HepG2 (cell line): ENCODE measurements at places on chromosomes 7 and 10.

DNA sequence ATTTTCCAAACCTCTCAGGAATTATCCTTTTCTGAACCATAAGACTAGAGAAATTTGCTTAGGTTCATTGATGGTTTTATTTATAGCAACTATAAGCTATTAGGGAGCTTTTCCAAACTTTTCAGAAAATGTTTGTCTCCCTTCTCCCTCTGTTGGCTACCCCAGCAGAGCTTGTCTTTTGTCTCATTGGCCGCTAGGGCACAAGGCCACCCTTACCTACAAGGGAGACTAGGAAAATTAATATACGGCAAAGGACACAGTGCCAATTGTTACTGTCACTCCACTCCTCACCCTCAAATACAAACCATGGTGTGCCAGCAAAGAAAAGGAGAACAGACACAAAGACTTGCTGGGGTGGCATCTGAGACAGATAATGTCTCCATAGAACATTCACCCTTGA, 471.4 kb downstream of the XPNPEP1 start:
- peaks cover 2% of the 10 kb centered on the region; the same call in 1 of the 3 replicates for H3K27me3 ChIP-seq
- no peaks in the 10 kb centered on the region for H3K36me3 ChIP-seq
- H3K27ac ChIP-seq = no peak overlapping the region
- H3K4me3 ChIP-seq = no peak overlapping the region
- H3K4me1 ChIP-seq = no peaks in the 10 kb centered on the region
- no peak for DNase-seq

DNA sequence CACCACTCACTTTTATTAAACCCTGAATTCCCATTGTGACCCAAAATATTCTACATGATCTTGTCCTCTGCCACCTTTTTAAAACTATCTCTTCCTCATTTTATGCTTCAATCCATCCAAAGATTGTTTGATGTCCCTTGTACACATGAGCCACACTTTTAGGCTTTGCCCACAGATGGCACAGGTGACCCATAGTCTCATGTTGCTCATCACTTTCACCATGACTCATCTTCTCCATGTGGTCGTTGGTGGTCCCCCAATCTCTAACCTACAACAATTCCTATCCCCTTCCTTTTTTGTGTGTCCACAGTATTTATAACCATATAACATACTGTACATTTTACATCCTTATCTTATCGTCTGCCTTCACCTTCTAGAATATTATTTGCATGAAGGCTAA, 271.5 kb upstream of the ZWINT start:
- H3K27ac ChIP-seq = no peak overlapping the region
- no peaks in the 10 kb centered on the region for H3K36me3 ChIP-seq
- DNase-seq = no peak
- no peaks in the 10 kb centered on the region for H3K4me1 ChIP-seq

DNA sequence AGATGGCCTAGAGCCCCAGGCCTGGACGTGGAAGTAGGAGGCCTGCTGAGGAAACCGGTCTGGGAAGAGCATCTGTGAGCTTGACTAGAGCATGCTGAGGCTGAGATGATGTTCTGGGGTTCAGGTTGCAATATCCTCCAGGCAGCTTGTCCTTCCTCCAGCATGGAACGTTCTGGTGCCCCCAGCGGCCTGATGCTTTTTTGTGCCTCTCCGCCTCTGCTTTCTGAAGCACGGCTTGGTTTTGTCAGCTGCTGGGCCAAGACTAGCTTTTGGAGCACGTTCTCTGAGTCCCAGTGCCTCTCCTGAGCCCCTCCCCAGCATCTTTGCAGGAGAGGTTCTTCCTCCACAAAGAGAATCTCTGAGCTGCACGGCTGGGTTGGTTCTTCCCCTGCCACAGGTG, 682.0 kb upstream of the FOXK1 start:
- H3K4me3 ChIP-seq = no peak overlapping the region
- no peak for DNase-seq
- H3K36me3 ChIP-seq = no peaks in the 10 kb centered on the region; the same call in 1 of the 2 replicates
- H3K27me3 ChIP-seq = no peaks in the 10 kb centered on the region
- peaks cover 17% of the 10 kb centered on the region for H3K4me1 ChIP-seq
- H3K27ac ChIP-seq = no peak overlapping the region

DNA sequence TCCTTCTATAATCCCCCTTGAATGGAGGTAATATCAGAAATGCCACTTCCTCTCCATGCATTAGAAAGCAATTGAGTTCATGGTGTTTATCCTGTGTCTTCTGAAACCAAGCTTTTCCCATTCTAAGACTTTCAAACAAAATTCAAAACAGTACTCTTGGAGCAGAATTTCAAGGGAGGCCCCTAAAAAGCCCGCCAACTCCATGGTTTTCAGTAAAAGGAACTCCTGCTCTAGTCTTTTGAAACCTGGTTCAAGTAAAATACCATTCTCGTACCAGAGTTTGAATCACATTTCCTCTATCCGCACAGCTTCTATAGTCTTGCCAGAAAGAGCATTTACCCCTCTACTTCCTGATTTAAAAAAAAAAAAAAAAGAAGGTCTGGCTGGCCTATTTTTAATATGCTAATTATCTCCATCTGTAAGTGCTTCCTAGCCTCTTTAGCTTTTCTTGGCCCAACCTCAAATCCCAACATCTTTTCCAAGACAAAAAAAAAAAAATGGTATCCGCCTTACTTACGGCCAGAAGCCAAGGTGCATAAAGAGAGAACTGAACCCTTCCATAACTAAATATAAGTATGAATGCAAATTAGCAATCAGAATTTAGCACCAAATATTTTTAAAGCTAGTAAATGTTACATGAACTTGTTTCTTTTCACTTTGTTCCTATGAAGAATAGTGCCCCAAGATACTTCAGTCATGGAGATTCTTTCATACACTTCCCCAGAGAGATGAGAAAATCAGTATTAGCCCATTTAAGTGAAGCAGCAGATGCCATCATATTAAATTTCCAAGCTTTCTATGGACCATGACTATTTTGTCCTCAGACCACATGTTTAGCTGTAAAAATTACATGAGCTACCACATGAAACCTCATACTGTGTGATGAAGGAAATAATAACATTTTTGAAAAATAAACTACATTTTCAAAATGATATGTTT, 199.9 kb upstream of the FAM3C start:
- H3K27me3 ChIP-seq = no peaks in the 10 kb centered on the region
- H3K27ac ChIP-seq = no peak overlapping the region
- H3K4me3 ChIP-seq = no peak overlapping the region
- H3K36me3 ChIP-seq = no peaks in the 10 kb centered on the region
- H3K4me1 ChIP-seq = no peaks in the 10 kb centered on the region
- DNase-seq = no peak

DNA sequence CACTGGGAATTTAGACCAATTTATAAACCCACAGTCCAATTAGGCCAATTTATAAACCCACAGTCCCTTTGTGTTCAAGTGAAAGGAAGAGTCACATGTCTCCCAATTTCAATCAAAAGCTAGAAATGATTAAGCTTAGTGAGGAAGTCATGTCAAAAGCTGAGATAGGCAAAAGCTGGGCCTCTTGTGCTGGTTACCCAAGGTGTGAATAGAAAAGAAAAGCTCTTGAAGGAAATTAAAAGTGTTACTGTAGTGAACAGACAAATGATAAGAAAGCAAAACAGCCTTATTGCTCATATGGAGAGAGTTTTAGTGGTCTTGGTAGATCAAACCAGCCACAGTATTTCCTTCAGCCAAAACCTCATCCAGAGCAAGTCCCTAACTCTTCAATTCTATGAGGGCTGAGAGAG, 245.0 kb downstream of the HDAC9 start:
- no peak for DNase-seq
- H3K36me3 ChIP-seq = no peaks in the 10 kb centered on the region
- no peak overlapping the region for H3K4me3 ChIP-seq

- H3K27ac ChIP-seq = no peak overlapping the region
- H3K36me3 ChIP-seq = no peaks in the 10 kb centered on the region
- no peak for DNase-seq
- H3K4me3 ChIP-seq = no peak overlapping the region
Observed at GRCh38 chr10:91709394-91709798, 76.5 kb upstream of the PPP1R3C start.

DNA sequence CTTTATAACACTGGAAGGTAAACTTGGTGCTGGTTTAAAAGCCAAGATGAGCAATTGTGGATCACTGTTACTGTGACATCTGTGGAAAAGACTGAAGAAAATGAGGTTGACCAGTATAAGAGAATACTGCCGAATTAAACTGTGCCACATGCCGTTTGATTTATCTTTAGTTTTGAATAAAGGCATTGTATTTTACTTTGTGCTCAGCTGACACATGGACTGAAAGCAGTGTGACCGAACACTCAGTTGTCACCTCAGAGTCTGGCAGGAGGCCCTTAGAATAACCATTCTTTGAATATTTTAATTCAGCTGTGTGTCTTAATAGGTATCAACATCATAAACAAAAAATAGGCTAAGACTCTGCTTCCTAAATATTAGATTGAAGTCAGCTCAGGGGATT, 133.7 kb upstream of the GJD4 start:
- no peak overlapping the region for H3K27ac ChIP-seq
- H3K4me1 ChIP-seq = peaks cover 21% of the 10 kb centered on the region
- H3K4me3 ChIP-seq = no peak overlapping the region
- no peaks in the 10 kb centered on the region; the same call in 2 of the 3 replicates for H3K36me3 ChIP-seq
- no peak for DNase-seq
